SW 1271 (cell line): ENCODE measurements at places on chromosomes 11 and 22.

GRCh38 chr11:131758726-131759125 is 388.3 kb downstream of the NTM start:
- no peak for DNase-seq

DNA sequence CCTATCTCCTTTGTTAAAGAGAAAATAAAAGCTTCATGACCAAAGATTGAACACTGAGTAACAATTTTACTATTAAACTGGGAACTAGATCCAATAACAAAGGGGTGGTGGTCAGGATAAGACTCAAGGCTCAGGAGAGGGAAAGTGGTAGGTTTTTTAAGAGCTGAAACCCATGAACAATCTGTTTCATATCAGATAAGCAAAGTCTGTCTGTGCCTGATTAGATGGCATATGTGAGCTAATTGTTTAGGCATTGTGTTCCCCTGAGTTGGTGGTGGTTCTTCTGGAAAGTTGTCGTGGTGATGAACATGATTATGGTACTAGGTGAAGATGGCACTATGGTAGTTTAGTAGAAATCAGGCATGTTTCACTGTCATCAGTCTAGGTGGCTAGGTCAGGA is 24.4 kb downstream of the USP47 start:
- DNase-seq = no peak

DNA sequence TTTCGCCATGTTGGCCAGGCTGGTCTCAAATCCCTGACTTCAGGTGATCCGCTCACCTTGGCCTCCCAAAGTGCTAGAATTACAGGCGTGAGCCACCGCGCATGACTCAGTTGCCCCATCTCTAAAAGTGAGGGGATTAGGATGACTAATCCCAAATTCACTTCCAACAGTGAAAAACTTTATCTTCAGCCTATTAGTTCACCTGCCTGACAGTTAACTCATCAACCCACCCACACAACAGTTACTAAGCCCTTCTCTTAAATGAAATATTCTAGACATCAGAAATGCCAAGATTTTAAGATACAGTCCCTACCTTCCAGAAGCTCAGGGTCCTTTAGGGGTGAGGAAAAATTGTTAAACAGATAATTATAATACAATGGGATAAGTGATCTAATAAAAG is 2.0 kb upstream of the ANKRD42 start:
- DNase-seq = no peak

DNA sequence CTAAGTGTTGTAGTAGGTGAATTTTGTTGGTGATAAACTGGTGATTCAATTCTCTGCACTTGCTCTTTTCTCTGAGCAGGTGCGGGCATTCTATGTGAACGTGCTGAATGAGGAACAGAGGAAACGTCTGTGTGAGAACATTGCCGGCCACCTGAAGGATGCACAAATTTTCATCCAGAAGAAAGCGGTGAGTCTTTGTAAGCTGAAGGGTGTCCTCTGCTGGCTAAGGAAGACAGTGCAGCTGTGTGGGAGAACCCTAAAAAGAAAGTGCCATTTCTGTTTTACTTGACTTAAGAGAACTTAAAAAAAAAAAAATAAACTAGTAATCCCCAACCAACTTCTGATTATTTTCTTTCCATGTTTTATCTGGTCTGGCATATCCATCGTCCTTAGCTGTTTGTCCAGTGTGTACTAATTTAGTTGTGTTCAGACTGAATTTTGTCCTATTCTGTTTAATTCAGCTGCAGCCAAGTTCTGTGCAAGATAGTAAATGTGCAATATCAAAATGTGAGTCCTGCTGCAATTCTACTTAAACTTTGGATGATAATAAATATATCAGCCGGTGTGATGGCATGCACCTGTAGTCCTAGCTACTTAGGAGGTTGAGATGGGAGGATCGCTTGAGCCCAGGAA is 29.6 kb downstream of the CAT start:
- DNase-seq = peak; percentile 22

- no peak for DNase-seq
Measured at GRCh38 chr11:86365546-86365945, 9.1 kb upstream of the CCDC81 start.

DNA sequence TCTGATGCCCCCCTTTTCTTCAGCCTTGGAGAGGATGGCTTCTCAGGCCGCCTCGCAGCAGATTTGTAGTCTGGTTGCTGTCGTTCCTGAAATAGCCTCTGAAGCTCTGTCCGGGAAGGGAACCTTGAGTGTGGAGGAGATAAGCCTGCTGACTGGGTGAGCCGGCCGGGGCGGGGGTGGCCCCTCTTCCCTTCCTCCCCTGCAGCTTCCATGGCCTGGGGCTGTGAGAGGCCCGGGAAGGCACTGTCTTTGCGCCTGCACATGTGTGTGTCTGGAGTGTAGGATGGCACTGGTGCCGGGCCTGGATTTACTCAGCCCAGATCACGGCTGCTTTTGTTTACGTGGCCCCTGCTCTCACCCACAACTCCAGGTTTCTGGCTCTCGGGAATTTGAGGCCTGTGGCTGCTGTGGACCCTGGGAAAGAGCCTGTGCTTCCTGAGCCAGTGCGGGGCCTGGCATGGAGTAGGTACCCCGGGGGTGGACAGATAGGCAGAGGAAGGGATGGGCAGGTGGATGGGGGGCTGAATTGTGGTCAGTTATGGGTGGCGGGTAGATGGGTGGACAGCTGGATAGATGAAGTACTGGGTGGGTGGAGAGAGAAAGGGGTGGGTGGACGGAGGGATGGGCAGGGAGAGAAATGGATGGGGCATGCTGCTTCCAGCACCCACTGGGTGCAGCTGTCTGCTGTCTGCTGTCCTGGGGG is 16.6 kb downstream of the KCNQ1 start:
- no peak for DNase-seq

DNA sequence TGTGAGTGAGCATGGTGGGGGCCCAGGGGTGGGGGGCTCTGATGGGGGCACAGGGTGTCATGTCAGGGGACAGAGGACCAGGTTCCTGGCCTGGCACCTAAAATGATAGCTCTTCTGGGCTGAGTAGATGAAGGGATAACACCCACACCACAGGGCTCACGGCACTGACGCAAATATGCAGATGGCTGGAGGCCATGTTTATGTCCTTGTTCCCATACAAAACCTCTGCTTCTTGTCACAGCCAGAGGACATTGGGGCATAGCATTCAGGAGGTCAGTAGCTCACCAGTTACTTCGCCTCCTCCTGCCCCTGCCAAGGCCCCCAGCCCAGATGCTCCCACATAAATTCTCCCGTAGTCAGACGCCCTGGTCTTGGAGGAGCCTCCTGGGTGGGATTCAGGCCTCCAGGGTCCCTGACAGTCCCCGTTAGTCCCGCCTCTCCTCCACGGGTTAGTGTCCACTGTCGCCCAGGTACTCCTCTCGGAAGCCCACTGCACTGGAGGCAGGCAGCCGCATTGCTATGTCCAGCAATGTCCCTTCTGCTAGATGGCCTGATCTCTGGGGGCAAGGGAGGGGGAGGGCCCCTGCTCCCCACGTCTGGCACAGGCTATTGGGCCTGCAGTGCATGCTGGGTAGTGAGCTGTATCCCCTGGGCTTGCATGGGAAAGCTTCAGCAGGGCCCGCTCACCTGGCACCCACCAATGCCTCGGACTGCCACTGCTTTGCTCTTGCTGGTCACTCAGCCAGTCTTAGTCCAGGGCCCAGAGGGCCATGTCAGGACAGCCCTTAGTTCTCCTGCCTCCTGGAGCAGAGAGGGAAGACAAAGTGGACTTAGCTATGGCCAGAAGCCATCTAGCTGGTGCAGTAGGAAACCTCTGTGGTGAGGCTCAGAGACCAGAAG is 75.6 kb upstream of the MYOD1 start:
- DNase-seq = no peak

DNA sequence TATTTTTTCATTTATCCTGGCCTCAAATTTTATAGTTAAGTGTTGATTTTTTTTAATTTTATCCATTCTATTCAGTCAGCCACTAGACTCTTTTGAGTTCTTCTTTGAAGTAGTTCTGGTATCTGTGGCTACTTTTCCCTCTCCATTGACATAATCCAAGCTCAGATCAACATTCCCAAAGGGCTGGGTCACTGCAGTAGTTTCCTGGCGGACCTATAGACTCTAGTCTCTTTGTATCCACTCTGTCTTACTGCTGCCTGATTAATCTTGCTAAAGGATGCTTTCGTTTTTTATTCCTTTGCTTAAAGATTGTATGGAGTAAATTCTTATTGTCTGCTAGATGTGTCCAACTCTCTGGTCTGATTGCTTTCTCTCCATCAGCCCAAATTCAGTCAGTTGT is 87.6 kb downstream of the UVRAG start:
- no peak for DNase-seq

DNA sequence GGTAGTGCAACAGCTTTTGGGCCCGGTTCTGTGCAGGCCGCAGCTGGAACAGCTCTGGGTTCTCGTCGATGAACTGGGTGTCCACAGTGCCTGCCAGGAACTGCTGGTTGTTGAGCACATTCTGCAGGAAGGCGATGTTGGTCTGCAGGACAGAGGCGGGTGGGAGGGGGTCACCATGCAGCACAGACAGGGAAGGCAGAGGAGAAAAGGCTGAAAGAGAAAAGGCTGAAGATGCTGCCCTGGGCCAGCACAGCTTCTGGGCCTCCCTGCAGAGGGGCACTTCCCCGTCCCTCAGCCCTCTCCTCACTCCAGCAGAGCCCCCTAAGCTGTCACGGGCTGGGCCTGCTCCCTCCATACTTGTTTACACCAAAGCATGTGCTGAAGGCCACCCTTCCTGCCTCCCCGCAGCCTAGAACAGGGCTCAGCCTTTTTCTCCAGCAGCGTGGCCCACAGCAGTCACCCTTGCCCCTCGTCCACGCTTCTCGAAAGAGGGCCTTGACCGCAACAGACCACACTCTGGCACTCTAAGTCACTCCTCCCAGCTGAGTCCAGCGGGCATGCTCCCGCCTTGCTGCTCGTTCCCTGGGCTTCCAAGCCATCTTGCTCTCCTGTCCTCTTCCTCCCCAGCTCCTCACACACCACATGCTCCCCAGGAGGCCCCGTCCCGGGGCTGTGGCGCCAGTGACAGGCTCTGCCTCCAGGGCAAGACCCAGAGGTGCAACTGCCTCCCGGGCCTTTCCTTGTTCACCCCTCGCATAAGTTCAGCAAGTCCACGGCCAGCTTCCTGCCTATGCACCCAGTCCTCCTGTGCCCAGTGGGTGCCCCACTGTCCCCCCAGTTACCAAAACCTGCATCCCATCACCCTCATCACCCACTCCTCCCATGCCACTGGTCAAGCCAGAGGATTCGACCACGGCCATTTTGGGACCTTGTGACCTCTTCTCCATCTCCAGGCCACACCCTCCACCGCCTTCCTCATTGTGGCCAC is 3.3 kb upstream of the LRFN4 start:
- no peak for DNase-seq

GRCh38 chr11:126607374-126607773 is 251.9 kb downstream of the ST3GAL4 start:
- peak; percentile 31 for DNase-seq

GRCh38 chr11:2826679-2827056 is 58.9 kb downstream of the CDKN1C start:
- DNase-seq = no peak

DNA sequence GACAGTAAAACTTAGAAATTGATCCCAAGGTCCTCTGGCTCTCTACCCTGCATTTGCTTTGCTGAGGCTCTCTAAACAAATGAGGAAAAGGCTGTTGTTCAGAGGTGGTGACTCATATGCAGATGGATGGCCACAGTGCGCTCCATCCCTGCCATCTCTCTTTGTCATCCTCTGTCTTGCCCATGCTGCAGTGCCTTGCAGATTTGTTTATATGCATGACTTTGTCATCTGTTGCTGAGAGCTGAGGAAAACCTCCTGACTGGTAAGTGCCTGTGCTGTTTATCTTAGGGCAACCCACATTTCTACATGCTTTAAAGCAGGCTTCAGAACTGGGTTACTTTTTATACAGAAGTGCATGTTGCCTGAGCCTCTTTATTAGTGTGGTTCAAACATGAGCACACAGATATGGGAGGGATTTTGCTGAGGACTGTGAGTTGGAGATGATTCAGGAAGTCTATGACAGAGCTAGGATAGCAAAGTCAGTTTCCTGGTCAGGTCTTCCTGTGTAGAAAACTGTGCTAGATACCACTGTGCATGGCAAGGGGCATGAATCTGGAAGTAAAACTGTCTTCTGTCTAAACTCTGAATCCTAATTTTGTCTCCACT is 57.4 kb downstream of the JAM3 start:
- DNase-seq = no peak

GRCh38 chr11:120752668-120753067 is 241.1 kb downstream of the GRIK4 start:
- DNase-seq = no peak

GRCh38 chr11:12285106-12285505 is 92.3 kb upstream of the PARVA start:
- DNase-seq = no peak

GRCh38 chr11:2129699-2130366 is 9.4 kb downstream of the IGF2 start:
- DNase-seq = no peak

DNA sequence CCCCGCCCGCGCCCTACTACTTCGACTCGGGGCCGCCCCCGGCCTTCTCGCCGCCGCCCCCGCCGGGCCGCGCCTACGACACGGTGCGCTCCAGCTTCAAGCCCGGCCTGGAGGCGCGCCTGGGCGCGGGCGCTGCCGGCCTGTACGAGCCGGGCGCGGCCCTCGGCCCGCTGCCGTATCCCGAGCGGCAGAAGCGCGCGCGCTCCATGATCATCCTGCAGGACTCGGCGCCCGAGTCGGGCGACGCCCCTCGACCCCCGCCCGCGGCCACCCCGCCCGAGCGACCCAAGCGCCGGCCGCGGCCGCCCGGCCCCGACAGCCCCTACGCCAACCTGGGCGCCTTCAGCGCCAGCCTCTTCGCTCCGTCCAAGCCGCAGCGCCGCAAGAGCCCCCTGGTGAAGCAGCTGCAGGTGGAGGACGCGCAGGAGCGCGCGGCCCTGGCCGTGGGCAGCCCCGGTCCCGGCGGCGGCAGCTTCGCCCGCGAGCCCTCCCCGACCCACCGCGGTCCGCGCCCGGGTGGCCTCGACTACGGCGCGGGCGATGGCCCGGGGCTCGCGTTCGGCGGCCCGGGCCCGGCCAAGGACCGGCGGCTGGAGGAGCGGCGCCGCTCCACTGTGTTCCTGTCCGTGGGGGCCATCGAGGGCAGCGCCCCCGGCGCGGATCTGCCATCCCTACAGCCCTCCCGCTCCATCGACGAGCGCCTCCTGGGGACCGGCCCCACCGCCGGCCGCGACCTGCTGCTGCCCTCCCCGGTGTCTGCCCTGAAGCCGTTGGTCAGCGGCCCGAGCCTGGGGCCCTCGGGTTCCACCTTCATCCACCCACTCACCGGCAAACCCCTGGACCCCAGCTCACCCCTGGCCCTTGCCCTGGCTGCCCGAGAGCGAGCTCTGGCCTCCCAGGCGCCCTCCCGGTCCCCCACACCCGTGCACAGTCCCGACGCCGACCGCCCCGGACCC is 17.4 kb upstream of the ACR start:
- DNase-seq = no peak

DNA sequence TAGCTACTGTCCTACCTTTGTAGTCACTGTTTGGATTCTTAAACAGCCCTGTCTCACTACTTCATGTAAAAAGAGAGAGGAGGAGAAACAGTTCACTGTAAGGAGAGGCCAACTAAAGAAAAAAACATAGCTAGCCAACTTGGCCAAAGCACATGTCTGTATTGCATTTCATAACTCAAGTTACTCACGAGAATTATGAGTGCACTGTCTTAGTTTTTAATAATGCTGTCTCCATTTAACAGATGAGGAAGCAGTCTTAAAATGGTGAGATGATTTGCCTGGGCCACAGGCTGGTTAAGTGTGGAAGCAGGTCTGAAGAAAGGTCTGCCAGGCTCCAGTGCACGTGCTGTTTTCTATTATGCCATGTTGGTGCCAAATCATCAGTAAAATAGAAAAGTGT is 104.5 kb downstream of the UVRAG start:
- no peak for DNase-seq

- no peak for DNase-seq
Measured at GRCh38 chr11:110777775-110778174, 65.5 kb upstream of the ARHGAP20 start.

- no peak for DNase-seq
Measured at GRCh38 chr22:33470456-33470855, 412.3 kb upstream of the SYN3 start.
